ENCODE measurements at places on chromosomes 5 and 9.

GRCh38 chr5:106014262-106014661 lies 1656.5 kb downstream of the EFNA5 start:
- DNase-seq: no peak

- no peak for DNase-seq
These were observed 139.5 kb downstream of the MUSK start for GRCh38 chr9:110807956-110808598.

GRCh38 chr9:38067859-38068681 lies 957 bp downstream of the SHB start:
- peak; percentile 6 for DNase-seq

- DNase-seq: no peak
These were observed 562.8 kb downstream of the BNC2 start for GRCh38 chr9:16307626-16308195.

DNA sequence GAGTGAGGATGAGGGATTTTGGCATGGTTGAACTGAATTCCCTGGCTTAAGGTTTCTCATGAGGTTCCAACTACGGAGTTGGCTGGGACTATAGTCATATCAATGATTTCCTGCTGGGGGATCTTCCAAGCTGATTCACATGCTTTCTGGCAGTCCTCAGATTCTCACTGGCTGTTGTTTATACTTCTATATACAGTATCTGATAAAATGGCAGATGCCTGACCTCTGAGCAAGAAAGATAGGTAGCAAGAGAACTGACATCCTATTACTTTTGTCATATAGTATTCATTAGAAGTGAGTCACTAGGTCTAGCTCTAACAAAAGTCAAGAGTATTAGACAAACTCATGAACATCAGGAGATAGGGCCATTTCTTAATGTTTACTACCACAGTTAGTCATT lies 440.9 kb upstream of the EDIL3 start:
- DNase-seq: no peak

- no peak for DNase-seq
These were observed 150.5 kb downstream of the YTHDC2 start for GRCh38 chr5:113663879-113664541.

- no peak for DNase-seq
These were observed 284.7 kb downstream of the SMARCA2 start for GRCh38 chr9:2299843-2300205.

GRCh38 chr5:459562-460272 lies 16.7 kb downstream of the EXOC3 start:
- DNase-seq: no peak

Measured in CD8-positive, alpha-beta memory T cell (primary cell).